ENCODE measurements at places on chromosomes 7 and 10. TPM values are rescaled to one million over a fixed set of nuclear protein-coding genes. Genes with fewer than 3 reads are reported as not detected.

Gene AGR3
- not detected for total RNA-seq

Gene EPO
- total RNA-seq = not detected

Gene PAX4
- not detected for total RNA-seq

Gene FGFR2
- 64.0 TPM for total RNA-seq

Gene OR2F1
- total RNA-seq = not detected

Gene GNAI1
- total RNA-seq = 7.1 TPM

Gene OR2F2
- total RNA-seq = 0.11 TPM

Gene AKR1C8
- not detected for total RNA-seq

Gene INHBA
- total RNA-seq = 60.1 TPM

Gene BRAF
- 35.7 TPM for total RNA-seq

Gene HTR5A
- total RNA-seq = not detected

Gene PALD1
- 1.8 TPM for total RNA-seq

Gene ANKRD30A
- not detected for total RNA-seq

Gene CPA4
- 250 TPM for total RNA-seq

Gene GNGT1
- total RNA-seq = not detected

Gene LRRC17
- total RNA-seq = 1.6 TPM

Gene CLDN3
- not detected for total RNA-seq

Gene PRLHR
- total RNA-seq = not detected

Gene SPDYE18
- total RNA-seq = not detected

Gene PGAM2
- 0.32 TPM for total RNA-seq

Gene KCP
- total RNA-seq = not detected

Gene GPR15LG
- not detected for total RNA-seq

Gene TMEM130
- total RNA-seq = 0.54 TPM

Gene PVRIG
- not detected for total RNA-seq

Gene PTPRN2
- total RNA-seq = 0.26 TPM

Gene EEPD1
- 7.2 TPM for total RNA-seq

Gene ZCCHC24
- 50.7 TPM for total RNA-seq

Gene CNPY1
- not detected for total RNA-seq

Gene ADAM22
- 1.0 TPM for total RNA-seq

Gene UROS
- total RNA-seq = 93.3 TPM
